ENCODE measurements at places on chromosomes 16 and 17.

- no peak for DNase-seq
Observed at GRCh38 chr16:159136-159849, 6.5 kb upstream of the HBM start.

GRCh38 chr16:4371357-4372000, at the start of gene VASN:
Gene VASN (plus strand): TSS chr16:4371848. CDS start chr16:4380878, 9,030 bp downstream.
- DNase-seq = no peak

DNA sequence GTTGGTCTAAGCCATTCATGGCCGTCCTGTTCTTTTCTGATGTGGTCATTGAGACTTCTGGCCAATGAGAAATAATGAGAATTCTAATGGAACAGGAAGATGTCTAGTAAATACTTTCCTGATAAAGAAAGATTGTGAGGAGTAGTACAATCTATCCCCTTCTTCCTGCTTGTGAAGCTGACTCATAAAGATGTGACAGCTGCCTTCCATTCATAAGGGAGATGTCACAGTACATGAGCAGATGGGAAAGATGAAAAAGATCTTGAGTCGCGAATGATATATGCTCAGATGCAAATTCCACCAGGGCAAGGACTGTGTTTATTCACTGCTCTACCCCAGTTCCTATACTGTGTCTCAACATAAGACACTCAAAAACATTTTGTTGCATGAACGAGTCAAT, 111.7 kb upstream of the FOXF1 start:
- DNase-seq = no peak

DNA sequence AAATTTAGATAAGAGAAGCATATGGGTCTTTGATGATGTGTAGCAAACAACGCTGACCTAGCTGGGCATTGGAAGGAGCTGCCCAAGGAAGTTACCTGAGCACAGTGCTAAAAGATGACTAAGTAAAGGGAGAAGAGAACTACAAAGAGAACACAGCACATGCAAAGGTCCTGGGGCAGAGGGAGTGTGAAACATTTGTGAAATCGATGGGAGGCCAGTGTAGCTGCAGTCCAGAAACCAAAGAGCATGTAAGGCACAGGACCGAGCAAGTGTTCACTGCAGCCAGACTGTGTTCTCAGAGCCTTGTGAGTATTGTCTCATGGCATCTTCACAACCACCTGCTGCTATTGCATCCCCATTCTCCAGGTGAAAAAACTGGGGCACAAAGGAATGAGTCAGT, 44.9 kb downstream of the ARHGAP27 start:
- no peak for DNase-seq

DNA sequence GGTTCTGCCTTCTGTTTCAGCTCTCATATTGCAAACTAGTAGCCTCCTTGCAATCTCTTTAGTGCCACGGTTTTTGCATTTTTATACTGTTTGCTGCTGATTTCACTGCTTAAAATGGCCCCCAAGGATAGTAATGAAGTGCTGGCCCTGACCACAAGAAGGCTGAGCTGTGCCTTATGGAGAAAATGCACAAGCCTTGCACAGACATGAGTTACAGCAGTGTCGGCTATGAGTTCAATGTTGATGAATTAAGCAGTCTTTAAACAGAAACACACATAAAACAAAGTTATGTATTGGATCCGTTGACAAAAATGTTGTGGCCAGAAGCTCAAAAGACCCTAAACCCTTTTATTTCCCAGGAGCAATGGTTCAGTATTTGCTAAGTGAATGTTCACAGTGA, 210.6 kb upstream of the DYNLRB2 start:
- DNase-seq = no peak

DNA sequence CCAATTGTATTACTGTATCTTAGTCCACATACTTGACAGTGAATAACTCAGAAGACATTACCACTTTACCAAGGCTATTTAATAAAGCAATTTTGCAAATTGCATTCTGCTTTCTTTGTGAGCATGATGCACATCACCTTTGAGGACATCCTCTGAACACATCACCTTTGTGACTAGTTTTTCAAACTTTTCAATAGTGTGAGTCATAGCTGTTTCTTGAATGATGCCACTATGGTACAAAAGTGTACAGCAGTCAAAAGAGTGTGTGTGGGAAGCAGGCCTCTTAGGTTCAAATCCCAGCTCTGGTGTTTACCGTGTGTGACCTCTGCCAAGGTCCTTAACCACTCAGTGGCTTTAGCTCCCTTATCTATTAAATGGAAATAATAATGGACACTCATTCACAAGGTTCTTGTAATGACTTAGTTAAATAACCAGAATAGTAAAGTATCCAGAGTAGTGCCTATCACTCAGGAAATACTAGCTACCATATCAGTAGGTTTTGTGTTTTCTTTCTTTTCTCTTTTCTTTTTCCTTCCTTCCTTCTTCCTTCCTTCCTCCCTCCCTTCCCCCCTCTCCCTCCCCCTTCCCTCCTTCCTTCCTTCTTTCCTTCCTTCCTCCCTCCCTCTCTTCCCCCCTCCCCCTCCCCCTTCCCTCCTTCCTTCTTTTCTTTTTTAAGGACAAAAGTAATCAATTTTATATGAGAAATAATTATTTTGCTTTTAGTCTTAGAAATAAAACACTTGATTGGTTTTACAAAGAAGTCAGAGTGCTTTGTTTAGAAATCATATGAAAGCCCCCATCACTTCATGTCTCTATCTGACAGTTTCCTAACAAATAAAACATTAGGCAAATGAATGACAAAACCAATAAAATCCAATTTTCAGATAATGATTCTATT, 178.9 kb downstream of the MYO1D start:
- no peak for DNase-seq

GRCh38 chr16:53588081-53588648, 85.2 kb upstream of the AKTIP start:
- no peak for DNase-seq

DNA sequence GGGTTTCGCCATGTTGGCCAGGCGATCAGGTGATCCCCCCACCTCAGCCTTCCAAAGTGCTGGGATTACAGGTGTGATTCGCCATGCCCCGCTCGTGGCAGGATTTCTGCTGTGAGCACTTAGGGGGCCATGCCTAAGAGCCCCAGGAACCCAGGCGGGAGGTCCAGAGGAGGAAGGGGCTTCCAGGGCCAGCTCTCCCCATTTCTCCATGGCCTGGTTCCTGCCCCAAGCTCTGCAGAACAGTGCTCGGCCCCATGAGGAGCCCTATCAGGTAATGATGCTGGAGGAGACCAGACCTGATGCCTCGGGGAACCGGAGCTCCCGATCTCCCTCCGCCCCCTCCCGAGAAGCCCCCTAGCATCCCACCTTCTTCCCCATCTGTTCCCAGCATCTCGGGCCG, 53.6 kb downstream of the RMI2 start:
- no peak for DNase-seq

All from NCI-H1436 treated with DMSO at 0.1 percent for 48 hours (cell line).